ENCODE measurements at places on chromosomes 6 and 20.

GRCh38 chr6:79672631-79673111 is 41.5 kb downstream of the SH3BGRL2 start:
- DNase-seq, result peak; percentile 46

- no peak for DNase-seq
Observed at GRCh38 chr20:17491041-17491440, 40.1 kb downstream of the BFSP1 start.

DNA sequence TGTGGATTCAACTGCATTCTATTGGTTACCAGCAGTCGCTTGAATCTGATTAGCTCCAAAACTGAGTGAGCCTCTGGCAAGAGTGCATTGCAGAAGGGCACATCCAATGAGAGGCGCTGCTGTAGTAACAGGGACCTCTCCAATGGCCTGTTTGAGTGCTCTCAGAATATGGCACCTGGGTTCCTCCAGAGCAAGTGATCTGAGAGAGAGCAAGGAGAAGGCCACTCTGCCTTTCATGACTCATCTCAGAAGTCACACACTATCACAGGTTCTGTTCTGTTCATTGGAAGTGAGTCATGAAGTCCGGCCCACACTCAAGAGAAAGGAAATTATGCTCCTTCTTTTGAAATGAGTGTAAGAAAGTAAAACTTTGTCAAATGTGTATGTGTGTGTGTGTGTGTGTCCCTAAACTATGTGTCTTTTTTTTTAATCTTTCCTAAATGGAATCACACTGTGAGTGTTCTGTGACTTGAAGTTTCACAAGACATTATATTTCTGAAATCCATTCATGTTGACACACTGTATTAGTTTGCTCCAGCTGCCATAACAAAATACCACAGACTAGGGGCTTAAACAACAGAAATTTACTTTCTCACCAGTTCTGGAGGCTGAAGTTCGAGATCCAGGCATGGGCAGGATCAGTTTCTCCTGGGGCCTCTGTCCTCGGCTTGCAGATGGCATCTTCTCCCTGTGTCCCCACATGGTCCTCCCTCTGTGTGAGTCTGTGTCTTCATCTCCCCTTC is 138.3 kb upstream of the CDYL start:
- DNase-seq, result peak; percentile 57

DNA sequence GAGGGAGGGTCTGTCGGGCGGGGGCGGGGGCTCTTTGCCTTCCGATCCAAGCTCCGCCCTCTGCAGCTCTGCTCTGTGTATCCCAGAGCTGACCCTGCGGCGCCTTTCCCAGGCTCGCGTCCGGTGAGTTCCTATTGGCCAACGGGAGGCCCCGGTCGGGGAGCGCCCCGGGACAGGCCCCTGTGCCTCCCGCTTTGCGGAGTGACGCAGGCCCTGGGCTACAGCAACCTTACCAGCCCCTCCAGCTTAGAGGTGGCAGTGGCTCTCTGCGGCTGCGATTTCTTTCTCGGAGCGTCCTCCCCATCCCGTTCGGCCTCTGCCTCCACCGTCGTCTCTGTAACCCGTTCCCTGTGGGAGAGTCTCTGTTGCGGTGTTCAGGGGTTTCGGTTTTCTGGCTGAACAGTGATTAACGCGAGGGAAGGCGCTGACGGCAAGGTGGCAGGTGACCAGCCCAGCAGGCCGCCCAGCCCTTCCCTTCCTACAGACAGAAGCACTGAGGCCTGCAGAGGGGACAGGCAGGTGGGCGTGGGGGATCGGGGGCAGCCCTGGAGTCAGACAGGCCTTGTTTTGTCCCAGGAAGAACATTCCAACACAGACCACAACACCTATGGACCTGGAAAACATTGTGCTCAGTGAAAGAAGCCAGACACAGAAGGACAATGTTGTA is 18.1 kb upstream of the CEBPB start:
- DNase-seq, result peak; percentile 82

DNA sequence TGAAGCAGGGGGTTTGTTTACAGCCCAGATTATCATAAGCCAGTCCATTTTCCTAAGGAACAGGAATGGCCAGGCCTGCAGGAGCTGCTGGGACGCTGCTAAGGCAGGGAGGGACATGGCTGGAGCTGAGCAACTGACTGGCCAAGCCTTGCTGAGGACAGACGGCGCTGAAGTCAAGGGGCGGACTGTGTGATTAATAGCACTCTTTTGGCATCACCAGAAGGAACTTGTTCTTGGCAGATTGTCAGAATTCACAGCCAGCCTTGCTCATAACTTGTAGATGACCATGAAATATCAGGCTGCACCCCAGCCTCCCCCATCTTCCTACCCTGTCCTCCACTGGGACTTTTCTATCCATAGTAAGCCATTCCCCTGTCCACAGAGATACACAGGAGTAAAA is 218.8 kb upstream of the RNF24 start:
- peak; percentile 85 for DNase-seq

- DNase-seq, result no peak
Observed at GRCh38 chr6:2225422-2226392, 19.7 kb downstream of the GMDS start.

DNA sequence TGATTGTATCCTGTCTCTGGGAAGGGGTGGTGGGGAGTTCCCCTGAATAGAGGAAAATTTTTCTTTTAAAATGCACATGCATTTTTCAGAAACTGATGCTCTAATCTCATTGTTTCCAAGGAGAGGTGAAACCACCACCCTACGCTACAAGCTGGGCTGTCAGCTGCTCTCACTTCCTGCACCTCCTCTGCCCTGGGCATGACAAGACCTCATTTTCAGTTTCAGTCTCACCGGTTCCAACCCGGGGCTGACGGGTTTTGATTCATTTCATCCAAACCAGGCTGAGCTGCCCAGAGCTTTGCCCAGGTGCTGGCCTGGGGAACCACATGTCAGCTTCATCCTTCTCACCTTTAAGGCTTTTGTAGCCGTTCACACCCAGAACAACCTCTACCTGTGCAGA is 99.7 kb downstream of the EYA2 start:
- DNase-seq, result no peak

GRCh38 chr20:43844778-43845614 is 69.7 kb upstream of the TOX2 start:
- peak; percentile 94 for DNase-seq

DNA sequence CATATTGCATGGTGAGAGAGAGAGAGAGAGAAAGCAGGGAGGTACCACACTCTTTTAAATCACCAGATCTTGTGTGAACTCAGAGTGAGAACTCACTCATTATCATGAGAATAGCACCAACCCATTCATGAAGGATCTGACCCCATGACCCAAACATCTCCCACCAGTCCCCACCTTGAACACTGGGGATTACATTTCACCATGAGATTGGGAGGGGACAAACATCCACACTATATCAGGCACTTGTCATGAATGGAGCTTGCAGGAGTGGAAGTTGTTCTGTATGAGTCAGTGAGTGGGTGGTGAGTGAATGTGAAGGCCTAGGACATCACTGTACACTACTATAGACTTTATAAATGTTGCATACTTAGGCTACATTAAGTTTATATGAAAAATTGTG is 47.7 kb upstream of the RNF182 start:
- DNase-seq, result peak; percentile 25

GRCh38 chr20:37803438-37804307 is 99.3 kb upstream of the VSTM2L start:
- no peak for DNase-seq

GRCh38 chr6:52207066-52207465 is 20.9 kb downstream of the IL17A start:
- DNase-seq, result no peak

DNA sequence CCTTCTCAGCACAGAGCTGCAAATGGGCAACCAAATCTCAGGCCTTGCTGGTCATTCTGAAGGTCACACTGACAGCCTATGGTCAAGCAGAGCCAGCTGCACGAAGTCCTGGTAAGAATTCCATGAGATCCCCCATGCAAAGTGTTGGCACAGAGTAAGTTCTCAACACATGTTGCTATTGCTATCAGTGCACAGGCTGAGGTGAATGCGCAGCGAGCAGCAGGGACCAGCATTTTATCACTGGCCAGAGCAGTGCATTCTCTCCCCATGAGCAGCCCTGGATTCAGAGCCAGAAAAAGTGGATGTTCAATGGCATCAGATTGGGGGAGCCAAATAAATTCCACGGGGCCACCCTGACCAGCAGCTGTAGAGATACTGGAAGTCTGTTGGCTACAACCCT is 44.1 kb upstream of the TOP1 start:
- DNase-seq, result no peak

DNA sequence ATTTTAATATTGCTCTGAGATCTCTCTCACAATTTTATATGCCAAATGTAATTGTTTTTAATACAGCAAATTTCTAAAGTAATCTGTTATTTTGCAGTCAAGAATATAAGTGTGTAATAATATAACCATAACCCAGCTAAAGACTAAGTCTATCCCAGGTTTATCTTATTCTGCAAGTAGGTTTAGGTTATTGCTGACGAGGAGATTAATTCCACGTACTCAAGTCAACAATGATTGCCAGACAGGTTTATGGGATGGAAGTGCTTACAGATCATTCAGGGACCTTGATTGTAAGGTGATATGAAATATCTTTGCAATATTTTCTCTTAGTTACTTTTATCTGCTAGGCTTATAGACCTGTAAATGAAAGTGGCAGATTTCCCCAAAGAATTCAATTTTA is 698.3 kb downstream of the HDGFL1 start:
- no peak for DNase-seq

GRCh38 chr20:58808271-58809046 is 42.2 kb downstream of the GNAS-AS1 start:
- peak; percentile 7 for DNase-seq

DNA sequence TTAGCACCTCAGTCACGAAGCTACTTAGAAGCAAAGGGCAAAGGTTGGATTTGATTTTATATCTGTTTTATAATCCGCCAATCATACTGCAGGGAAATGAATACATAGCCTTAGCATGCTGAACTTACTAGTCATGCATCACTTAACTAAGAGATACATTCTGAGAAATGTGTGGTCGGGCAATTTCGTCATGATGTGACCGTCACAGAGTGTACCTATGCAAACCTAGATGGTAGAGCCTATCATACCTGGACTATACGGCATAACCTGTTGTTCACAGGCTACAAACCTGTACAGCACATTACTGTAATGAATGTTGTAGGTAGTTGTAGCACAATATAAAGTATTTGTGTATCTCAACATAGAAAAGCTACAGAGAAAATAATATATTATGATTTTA is 345.2 kb upstream of the RGS17 start:
- no peak for DNase-seq

GRCh38 chr20:24109008-24109407 is 120.4 kb upstream of the GGTLC1 start:
- DNase-seq, result no peak

DNA sequence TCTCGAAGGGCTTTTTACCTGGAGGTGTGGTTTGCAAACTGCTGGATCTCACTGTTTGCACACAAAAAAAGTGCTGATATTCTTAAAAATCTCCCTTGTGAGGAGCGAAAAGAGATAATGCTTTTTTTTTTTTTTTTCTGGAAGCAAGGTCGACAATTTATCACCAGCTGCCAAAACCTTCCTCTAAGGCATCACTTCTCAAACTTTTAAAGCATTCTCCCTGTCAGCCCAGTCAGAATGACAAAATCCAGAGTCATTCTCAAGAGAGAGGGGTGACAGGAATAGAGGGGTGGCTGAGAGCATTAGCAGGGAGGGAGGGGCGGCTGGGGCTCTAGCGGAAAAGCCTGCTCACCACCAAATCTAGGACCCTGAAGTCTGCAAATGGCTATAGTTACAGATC is 137.2 kb upstream of the ARMC2 start:
- DNase-seq, result peak; percentile 34

- DNase-seq, result no peak
Observed at GRCh38 chr6:135514706-135515105, 17.2 kb upstream of the AHI1 start.

DNA sequence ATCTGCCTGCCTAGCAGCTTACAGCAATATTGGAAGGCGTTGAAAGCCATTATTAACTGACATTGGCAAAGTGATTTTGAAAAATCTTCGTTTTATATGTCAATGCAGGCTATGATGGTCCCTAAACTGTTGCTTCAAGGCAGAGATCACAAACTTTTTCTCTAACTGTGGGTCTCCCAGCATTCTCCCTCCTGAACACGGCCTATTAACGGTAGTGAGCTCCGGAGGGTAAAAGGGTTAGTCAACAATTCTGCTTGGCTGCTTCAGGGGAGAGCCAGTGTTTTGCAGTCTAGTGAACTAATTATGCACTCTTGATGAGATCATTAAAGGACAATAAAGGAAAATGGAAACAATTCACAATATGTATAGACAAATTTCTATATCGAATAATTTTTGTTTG is 261.8 kb upstream of the QKI start:
- no peak for DNase-seq

GRCh38 chr6:74283532-74283931 is 587.5 kb downstream of the CD109 start:
- no peak for DNase-seq

DNA sequence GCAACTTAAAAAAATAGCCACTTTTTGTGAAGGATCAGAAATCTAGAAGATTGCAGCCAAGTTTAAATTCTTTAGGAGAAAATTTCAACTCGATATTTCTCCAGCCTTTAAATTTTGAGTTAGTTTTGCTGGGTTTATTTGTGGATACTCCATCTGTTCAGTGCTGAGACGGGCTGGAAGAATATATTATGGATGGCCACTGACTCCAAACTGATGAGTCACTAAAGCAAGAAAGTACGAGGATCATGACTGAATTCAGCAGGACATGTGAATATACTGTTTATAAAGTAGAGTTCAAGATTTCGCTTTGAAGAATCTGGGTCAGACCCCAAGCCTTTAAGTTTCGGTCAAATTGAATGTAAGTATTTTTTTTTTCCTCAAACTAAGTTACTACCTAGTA is 199.5 kb downstream of the ADGRB3 start:
- no peak for DNase-seq

GRCh38 chr6:20943040-20943627 is 408.9 kb downstream of the CDKAL1 start:
- DNase-seq, result peak; percentile 29

- no peak for DNase-seq
Observed at GRCh38 chr6:79042799-79043126, 35.3 kb downstream of the PHIP start.

GRCh38 chr6:168371618-168371980 is 52.0 kb upstream of the DACT2 start:
- DNase-seq, result no peak

GRCh38 chr6:88251301-88251700 is 85.2 kb upstream of the CNR1 start:
- DNase-seq, result no peak

- DNase-seq, result no peak
Observed at GRCh38 chr6:5506597-5506996, 245.3 kb downstream of the FARS2 start.

DNA sequence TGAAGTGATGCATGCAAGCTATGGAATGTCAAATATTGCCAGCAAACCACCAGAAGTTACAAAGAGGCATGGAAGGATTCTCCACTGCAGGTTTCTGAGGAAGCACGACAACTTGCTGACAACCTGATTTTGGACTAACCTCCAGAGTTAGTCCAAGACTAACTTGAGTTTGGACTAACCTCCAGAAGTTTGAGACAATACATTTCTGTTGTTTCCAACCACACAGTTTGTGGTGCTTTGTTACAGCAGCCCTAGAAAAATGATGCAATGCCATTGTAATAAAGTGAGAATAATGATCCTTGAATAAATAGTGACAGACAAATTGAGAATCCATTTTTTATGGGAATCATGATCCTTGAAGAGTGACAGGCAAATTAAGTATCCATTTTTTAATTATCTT is 169.9 kb upstream of the HDDC2 start:
- no peak for DNase-seq

- peak; percentile 9 for DNase-seq
Observed at GRCh38 chr6:14975471-14975817, 270.4 kb upstream of the JARID2 start.

- no peak for DNase-seq
Observed at GRCh38 chr6:158713469-158713868, 63.6 kb downstream of the SYTL3 start.
